ENCODE measurements at places on chromosomes 2 and 18.

- DNase-seq = no peak
Measured at GRCh38 chr2:138423198-138423597, 78.4 kb upstream of the SPOPL start.

DNA sequence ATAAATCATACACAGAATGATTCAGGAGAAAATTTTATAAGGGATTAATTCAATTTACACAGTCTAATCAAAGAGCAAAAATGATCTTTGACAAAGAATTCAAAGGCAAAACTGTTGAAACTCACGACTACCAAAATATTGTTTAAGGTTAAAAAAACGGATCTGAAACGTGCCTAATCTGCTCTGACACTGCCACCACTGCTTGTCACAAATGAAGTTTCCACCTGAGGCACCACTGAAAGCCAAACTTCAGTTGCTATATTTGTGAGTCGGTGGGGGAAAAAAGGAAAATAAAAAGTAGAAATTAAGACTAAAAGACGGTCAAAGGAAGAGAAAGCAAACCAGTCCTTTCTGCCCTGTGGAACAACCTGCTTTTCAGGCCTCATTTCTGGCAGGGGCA is 140.6 kb upstream of the DNMT3A start:
- DNase-seq = no peak

DNA sequence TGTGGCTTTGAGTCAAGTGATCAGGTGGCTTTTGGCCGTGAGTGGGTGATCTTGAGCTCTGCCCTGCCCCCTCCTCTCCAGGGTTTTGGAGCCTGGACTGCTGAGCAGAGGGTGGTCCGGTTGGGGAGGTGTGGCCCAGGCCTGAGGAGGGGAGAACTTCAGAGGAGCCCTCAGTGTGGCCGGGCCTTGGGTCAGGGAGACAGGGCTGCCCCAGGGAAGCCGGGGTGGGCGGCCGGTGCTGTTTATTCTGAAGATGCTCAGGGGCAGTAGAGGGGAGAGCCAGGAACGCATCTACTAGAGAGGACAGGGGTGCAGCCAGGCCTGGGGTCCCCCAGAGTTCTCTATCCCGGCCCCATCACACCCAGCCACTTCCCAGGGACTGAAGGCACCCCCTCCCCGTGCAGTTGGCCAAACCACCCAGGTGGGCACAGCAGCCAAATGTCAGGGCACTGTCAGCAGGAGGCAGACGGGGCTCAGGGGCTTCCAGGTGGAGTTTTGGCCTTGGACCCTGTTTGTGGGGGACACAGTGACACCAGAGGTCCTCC is 963 bp downstream of the ERFE start:
- no peak for DNase-seq

DNA sequence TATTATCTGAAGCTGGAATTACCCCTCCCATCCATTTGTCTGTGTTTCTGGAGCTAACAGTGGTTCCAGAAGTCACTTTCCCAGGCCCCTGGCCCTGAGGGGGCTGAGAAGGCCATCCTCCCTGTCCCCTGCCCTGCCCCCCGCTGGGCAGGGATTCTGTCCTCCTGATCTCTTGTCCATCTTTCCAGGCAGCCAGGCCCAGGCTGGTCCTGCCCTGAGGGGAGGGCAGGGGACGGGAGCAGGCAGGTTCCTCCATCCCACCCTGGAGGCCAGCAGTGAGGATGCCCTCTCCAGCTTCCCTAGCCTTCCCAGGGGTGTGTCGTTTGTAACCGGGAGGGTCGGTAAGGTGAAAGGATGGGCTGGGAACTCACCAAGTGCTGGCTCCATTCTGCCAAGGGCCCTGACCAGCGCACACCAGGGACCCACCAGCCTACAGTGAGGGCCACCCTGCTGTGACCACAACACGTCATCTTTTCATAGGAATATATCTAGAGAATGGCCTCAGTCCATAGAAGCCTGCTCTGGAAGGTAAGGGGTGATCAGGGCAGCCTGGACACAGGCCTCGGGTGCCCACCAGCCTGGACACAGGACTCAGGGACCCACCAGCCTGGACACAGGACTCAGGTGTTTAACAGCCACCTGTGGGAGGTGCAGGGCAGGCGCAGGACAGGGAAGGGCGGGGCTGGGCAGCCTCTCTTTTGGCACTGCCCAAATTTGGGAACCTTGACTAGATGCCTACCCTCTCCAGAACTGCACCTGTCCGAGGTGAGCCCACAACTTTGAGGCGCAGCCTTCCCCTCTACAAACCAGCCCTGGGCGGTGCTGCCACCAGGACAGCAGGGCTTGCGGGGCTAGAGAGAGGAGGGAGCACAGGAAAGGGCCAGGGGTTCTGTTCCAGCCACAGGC is 35.8 kb upstream of the GPC1 start:
- DNase-seq = no peak

DNA sequence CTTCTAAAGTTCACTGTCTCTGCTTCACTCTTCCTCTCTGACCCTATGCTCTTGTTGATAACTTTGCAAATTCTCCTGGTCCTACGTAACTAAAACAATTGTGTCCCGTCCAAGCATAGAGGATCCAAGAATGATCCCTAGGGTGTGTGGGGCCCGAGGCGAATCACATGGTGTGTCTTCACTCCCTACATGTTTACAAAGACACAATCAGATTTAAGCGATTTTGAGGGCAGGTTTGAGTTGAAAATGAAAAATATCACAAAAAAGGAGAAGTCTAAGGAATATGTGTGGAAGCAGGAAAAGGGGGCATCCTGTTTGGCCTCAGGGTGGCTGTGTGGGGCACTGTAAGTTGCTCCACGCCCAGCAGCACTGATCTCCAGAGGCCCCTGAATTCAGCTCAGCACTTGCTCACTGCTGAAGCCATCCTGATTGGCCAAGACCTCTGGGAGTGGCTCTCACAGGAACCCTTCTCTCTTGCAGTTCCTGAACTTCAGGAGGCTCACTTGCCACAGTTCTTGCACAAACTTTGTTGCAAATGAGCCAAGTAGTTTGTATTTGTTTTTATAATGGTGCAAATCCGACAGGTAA is 363.6 kb downstream of the ZNF521 start:
- DNase-seq = no peak

DNA sequence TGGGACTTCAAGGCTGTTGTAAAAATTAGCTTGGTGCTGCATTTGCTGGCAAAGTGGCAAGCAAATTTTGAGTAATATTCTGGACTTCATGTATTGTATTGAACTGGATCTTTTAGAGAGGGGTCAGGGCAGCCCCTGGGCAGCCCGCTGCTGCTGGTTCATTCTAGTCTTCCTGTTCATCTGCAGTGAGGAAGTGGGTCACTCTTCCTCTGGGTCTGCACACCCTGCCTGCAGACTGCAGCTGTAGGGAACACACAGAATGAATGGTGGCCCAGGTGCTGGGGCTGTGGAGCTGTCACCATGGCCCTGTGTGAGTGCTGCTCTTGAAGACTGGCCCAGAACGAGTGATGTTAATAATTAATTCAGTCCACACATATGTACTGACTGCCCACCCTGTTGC is 9.4 kb downstream of the SH3RF3 start:
- no peak for DNase-seq

DNA sequence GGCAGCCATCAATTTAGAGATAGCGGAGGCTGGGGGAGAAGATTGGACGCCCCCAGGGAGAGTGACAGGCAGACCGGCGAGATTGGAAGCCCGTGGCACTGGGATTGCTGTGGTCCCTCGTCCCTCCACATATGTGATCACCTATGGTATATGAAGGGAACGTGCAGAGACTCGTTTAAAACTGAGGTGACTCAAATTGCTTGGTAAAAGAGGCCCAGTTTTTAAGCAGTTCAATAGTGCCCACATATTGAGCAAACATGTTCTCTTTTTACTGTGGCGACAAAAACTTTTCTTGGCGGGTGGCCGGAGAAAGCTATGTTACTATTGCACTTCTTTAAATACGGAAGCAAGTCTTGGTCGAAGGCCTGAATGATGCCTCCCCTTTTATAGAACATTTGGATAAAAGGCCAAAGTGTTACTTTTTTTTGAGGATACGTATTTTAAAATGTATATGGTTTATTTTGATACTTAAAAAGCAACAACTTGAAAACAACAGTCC is 9.1 kb downstream of the B3GNT2 start:
- DNase-seq = no peak

- no peak for DNase-seq
Measured at GRCh38 chr18:48656176-48656575, 117.3 kb downstream of the CTIF start.

Data from fibroblast of skin of right biceps (primary cell).